Thoracic aorta (tissue), 2 donors: ENCODE measurements at places on chromosomes 2 and 18. TPM values are rescaled to one million over a fixed set of nuclear protein-coding genes. Genes with fewer than 3 reads are reported as not detected.

The EMILIN1 gene
- 231 TPM for total RNA-seq

- no peak for DNase-seq
Observed at GRCh38 chr18:7272311-7273049, 41.6 kb downstream of the LRRC30 start.

The RAB6C gene
- 0.68 TPM for total RNA-seq

DNA sequence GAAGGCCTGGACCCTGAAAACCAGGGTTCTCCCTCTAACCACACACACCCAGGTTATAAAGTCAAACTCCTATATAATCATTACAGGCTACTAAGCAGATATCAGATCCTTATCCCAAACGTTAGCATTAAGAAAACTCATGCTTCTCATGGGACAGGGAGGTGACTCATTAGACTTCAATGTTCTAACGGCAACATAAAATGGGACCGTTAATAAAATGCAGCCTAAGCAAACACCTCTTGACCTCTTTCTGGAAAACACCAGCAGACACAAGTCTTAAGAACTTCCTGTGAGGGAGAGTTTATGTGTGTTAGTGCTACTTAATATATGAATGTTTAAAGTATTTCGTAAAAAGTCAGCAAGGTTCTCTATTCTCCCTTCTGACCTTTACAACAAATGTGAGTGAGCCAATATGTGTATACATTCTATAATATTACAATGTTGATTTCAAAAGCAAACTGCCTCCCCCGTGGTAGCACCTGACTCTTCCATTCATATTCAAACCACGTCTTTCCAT, 31.7 kb downstream of the LPIN2 start:
- DNase-seq, result no peak

The PARD3B gene
- total RNA-seq, result 25.7 TPM

- DNase-seq, result no peak
Observed at GRCh38 chr2:137842952-137843351, 121.3 kb upstream of the HNMT start.

DNA sequence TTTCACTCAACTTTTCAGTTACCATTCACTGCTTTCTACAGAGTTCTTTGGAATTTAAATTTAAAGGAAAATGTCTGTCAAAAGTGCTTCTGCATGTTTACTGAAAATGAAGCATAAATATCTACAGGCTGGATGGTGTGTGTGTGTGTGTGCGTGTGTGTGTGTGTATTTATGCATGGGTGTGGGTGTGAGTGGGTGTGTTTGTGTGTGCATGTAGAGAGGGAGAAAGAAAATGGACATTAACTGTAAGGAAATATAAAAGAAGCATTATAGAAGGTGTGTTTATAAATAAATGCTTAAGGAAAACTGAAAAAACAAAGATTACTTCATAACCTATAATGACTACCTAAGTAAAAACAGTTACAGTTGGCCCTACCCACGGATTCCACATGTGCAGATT, 43.2 kb downstream of the FANCL start:
- no peak for DNase-seq

GRCh38 chr2:29596584-29596983, 324.8 kb downstream of the ALK start:
- DNase-seq, result no peak

- DNase-seq, result no peak
Observed at GRCh38 chr2:238846628-238847418, 1.1 kb upstream of the TWIST2 start.

DNA sequence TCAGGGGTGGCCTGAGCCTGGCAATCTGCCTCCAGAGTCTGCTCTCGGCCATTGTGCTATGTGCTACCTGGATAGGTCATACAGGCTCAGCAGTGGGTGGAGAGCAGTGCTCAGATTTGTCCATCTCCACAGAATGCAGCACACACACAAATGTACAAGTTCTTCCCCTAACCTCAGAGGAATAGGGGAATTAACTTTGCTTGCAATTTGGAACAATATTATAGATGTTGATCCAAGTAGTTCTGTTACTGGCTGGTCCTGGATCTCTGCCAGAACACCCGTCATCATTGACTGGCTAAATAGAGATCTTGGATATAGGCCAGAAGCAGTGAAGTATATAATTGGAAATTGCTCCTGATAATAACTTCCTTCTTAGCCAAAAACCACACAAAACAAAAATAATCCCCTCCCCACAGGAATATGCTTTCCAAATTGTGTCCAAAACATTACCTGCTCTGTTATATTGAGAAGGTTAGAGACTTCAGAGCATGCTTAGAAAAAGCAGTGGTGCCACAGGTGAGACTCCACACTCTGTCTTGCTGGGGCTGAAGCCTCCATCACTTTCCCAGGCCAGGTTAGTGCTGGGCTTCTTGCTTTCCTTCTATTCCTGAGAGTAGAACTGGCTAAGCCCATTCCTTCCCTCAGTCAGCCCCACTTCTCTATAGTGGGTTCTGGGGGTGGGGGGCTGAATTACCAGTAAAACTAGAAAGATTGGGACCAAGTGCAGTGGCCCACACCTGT, 38.8 kb downstream of the NCAPH start:
- DNase-seq, result peak; percentile 72

GRCh38 chr2:39506215-39506614, 69.1 kb upstream of the MAP4K3 start:
- no peak for DNase-seq

The HOXD8 gene
- total RNA-seq, result 3.9 TPM

DNA sequence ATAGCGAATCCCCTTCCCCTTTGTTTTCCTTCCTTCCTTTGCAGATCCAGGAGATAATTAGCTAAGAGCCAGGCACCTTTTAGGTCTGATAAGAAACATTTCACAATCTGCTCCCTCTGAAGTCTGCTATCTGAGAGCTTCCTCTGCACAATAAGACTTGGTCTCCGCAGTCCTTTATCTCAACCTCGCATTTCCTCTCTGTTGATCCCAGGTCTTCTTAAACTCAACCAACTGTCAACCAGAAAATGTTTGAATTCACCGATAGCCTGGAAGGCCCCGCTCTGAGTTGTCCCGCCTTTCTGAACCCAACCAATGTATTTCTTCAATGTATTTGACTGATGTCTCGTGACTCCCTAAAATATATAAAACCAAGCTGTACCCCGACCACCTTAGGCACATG, 78.4 kb upstream of the CTDP1 start:
- no peak for DNase-seq

GRCh38 chr2:11870064-11870463, 123.6 kb downstream of the LPIN1 start:
- DNase-seq, result no peak

DNA sequence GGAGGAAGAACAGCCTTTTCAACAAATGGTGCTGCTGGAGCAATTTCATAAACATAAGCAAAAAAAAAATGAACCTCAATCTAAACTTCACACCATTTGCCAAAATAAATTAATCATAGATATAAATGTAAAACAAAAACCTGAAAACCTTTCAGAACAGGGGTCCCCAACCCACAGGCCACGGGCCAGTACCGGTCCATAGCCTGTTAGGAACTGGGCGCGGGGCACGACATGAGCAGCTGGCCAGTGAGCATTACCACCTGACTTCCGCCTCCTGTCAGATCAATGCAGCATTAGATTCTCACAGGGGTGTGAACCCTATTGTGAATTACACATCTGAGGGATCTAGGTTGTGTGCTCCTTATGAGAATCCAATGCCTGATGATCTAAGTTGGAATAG, 176.0 kb downstream of the EXOC6B start:
- DNase-seq, result no peak

DNA sequence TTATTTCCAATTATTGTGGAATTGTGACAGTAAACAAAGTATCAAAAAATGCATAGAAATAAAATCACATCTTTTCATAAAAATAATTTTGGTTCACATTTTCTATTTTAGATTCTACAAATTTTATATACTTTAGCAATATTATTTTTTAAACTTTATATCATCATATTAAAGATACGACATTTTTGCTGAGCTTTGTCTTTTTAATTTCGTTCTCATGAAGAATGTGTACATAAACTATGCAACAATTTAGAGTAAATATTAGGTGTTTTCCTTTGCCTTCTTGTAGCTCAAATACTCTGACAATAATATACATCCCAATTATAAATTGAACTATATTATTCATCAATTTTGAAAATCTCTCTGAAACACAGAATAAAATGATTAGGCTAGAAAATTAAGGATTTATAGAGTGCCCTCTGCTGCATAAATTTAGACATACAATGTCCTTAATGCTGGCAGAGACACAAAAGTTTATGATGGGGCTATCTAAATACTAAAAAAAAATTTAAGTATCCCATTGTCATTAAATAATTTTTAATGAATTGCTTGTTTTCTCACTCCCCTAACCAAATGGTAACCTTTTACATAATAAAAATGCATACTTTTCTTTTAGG, 45.7 kb downstream of the CCDC102B start:
- no peak for DNase-seq

The NIF3L1 gene
- 15.9 TPM for total RNA-seq

GRCh38 chr18:45467293-45467692, 148.0 kb upstream of the SLC14A2 start:
- DNase-seq, result no peak

DNA sequence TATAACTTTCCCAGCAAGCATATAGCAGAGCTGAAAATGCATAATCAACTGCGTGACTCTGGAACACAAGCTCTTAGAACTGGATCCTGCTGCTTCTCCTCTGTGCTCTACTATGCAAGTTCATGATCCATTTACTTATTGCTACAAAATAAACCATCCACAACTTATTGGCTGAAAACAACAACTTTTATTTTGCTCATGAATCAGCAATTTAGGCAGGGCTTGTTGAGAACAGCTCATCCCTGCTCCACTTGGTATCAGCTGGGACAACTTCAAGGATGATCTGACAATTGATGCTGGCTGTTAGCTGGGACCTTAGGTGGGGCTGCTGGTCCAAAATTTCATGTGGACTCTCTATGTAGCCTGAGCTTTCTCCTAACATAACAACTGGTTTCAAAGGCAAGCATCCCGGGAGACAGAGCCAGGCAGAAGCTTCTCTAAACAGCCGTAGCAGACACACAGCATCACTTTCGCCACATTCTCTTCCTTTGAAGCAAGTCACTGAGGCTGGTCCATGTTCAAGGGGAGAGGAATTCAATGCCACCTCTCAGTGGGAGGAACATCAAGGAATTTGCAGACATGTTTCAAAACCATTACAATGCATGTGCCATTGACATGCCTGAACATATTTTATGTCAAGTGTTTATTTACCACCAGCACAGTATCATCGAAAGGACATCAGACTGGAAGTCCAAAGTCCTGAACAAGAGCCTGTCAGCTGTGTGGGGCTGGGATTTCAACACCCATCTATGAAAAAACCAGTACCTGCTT, 153.1 kb upstream of the PKDCC start:
- no peak for DNase-seq

DNA sequence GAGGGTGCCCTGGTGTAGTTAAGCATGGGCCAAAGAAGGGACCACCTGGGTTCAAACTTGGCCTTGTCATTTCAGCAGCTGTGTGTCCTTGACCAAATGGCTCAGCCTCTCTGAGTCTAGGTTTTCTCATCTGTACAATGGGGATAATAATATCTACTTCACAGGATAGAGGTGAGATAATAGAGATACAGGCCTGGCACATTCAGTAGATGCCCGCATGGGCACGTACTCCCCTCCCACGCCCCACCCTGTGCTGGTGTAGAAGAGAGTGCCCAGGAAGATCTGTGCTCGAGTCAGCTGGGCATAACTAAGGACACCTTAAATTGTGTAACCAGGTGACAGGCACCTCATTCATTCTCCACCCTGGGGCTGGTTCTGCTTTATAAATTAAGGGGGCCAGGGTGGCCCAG, 8.4 kb upstream of the TMEM185B start:
- DNase-seq, result no peak

DNA sequence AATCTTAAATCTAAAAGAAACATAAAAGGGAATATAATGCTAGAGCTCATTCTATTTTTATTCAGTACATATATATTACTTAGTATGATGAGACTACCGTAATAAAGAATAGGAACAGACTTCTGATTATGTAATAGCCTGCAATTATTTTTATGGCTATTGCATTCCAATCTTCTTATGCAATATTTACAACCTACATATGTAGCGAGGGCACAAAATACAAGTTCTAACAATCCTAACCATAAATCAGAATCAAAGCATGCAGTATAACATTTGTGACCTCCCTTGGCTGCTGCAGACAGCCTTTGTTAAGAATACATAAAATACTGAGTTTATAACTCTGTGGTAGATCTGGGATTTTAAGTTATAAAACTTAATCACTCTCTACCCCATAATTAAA, 177.6 kb downstream of the BABAM2 start:
- DNase-seq, result no peak

GRCh38 chr2:119011162-119011909, 69.3 kb downstream of the MARCO start:
- DNase-seq, result no peak

DNA sequence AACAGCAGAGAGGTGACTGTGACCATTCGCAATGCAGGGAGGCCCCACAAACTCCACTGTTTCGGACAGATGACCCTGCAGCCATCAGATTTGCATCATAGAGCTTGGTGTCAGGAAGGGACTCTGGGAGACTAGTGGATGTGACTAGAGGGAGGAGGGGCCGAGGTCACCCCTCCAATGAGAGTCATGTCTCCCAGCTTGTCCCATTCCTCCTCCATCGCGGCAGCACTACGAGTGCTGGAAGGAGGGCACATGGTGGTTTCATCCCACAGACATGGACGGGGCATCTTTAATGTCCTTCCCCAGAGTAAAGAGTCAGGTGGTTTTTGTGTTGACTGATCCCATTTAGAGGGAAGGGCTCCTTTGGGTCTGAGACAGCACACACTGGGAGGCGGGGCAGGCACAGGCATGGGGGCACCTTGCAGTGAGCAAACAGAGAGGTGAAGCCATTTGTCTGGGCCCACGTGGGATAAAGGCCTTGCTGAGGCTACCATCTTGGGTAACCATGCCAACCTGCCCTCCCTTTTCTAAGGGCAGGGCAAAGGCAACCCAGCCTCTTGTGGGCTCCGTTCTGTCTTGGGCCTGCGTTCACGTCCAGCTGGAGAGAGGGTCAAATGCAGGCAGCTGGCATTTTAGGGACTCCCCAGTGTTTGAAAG, 208.1 kb downstream of the ASB1 start:
- DNase-seq, result no peak
